ENCODE measurements at places on chromosomes 6 and 20.

DNA sequence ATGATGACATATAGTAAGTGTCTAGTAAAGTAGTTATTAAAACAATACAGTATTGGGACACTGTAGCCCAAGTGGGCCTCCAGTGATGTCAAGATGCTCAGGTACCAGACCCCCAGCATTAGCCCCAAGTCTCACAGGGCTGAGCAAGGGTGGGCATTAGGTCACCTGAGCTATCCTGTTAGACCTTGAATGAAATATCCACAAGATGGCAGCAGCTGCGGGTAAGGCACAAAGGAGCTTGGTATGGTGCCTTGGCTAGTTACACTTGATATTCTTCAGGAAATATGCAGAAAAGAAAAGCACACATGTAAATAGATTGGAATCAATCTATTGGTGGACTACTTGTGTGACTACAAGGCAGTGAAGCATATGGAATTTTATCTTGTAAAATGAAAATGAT lies 701.8 kb upstream of the ADGRB3 start:
- no peaks in the 10 kb centered on the region for H3K36me3 ChIP-seq
- no peak overlapping the region for H3K4me3 ChIP-seq
- no peaks in the 10 kb centered on the region for H3K27me3 ChIP-seq
- H3K4me1 ChIP-seq = no peaks in the 10 kb centered on the region
- DNase-seq = no peak
- no peak overlapping the region for H3K27ac ChIP-seq

- H3K27ac ChIP-seq = peak within 1 kb of the TSS; percentile 82
- peaks cover 30% of the 10 kb centered on the region for H3K4me1 ChIP-seq
- H3K36me3 ChIP-seq = no peaks in the 10 kb centered on the region
Measured at GRCh38 chr6:12289933-12290820, at the start of gene EDN1. Gene EDN1, plus strand, starts transcription at chr6:12290361. Its CDS starts 269 bp downstream, at chr6:12290630.

DNA sequence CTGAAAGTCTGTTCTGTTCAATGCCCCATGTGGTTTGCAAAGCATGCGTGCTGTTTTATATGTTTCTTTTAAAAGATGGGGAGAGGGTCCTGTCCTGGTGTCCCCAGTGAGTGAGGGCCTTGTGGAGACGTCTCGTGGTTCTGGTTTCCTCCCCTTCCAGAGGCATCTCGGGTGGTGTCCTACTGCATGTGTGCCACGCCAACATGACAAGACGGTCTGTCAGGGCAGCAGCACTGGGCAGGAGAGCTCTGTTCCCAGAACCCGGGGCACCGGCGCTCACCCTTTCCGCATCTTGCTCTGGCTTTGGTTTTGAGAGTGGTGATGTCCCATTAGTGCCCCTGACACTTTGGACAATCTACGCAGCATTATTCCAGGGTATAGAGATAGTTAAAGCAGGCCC lies 275.6 kb downstream of the CDH4 start:
- no peaks in the 10 kb centered on the region for H3K36me3 ChIP-seq
- peak; percentile 73 for DNase-seq
- H3K27me3 ChIP-seq = no peaks in the 10 kb centered on the region

DNA sequence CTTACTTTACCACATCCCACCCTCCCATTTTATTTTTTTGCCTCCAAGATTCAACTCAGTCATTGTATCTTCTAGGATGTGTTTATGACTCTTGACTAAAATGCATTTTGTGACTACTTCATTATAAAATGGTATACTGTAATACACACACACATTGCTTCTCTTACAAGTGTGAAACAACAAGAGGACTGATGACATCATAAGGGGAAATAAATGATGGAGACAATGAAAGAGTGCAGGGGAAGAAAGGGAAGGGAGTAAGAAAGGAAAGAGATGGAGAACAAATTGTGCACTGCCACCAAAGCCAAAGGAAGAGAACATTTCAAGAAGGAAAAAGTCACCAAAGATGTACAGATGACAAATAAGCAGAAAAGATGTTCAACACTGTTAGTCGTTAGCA lies 102.6 kb downstream of the CD164 start:
- no peaks in the 10 kb centered on the region for H3K4me1 ChIP-seq
- H3K4me3 ChIP-seq = no peak overlapping the region
- no peak overlapping the region for H3K27ac ChIP-seq
- no peak for DNase-seq
- no peaks in the 10 kb centered on the region for H3K36me3 ChIP-seq

GRCh38 chr20:32396646-32397160 lies 38.6 kb downstream of the ASXL1 start:
- H3K36me3 ChIP-seq = peaks cover 2% of the 10 kb centered on the region
- no peak overlapping the region for H3K4me3 ChIP-seq
- no peak for DNase-seq
- H3K27me3 ChIP-seq = no peaks in the 10 kb centered on the region

GRCh38 chr20:58188527-58188926 lies 39.9 kb downstream of the ANKRD60 start:
- no peak overlapping the region for H3K4me3 ChIP-seq
- DNase-seq = no peak
- no peak overlapping the region for H3K27ac ChIP-seq

DNA sequence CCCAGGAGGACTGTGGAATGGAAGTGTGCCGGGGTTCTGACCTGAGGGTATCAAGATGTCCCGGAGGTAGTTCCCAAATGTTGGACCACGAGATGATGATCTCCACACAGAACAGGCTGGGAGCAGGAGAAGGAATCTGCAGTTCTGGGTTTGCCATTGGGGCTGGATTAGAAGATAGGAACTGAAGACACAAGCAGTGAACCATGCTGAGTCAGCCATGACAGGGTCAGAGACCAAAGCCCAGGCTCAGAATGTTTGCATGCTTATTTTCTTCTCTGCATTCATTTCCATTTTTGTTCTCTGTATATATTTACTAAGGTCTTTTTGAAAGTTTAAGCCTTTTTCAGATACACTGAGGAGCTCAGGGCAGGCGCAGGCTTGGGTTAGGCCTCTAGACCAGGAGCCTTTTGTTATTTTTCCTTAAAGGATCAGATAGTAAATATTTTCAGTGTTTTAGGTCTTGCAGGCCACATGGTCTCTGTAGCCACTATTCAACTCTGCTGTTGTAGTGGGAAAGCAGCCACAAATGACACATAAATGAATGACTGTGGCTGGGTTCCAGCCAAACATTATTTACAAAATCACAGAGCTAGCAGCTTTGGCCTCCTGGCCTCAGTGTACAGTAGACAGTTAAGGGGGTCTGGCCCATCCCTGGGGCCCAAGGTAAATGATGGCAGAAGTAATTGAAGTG lies 28.5 kb downstream of the SLC35D3 start:
- H3K4me3 ChIP-seq = no peak overlapping the region
- no peak overlapping the region for H3K27ac ChIP-seq
- DNase-seq = no peak
- no peaks in the 10 kb centered on the region for H3K27me3 ChIP-seq
- H3K36me3 ChIP-seq = no peaks in the 10 kb centered on the region
- H3K4me1 ChIP-seq = no peaks in the 10 kb centered on the region

GRCh38 chr20:38659597-38659880 lies 57.9 kb downstream of the ARHGAP40 start:
- H3K36me3 ChIP-seq = no peaks in the 10 kb centered on the region
- H3K4me1 ChIP-seq = no peaks in the 10 kb centered on the region
- no peak overlapping the region for H3K4me3 ChIP-seq
- peaks cover 9% of the 10 kb centered on the region for H3K27me3 ChIP-seq

DNA sequence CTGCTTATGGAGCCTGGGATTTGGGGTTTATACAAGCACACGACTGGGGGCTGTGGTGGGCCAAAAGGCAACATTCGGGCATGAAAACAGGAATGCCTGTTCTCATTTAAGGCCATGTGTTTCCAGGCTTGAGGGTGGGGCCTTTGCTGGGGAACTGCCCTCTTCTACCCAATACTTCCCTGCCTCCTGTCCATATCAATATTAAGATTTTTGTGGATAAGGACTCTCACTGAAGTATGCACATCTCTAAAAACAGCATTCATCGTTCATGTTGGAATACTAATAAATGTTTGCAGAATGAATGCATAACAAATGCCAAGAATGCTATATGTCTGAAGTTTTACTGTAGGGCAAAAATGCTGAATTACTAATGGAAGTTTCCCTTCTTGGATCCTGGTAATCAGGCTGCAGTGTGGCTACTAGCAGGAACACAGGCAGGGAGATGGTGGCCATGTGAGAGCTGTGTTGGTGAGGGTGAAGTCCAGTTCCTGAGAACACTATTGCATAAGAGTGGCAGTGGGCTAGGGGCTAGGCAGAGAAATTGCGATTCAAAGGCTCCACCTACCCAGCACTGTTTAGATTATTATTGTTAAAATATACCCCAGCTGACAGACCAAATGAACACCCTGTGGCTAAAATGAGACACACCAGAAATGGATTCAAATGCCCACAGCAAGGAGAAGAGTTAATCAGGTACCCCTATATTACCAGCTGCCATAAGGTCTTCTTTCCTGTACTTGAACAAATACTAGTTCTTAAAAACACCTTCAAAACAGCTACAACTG lies 644.3 kb downstream of the EPM2A start:
- H3K27me3 ChIP-seq = no peaks in the 10 kb centered on the region
- no peak overlapping the region for H3K4me3 ChIP-seq
- H3K4me1 ChIP-seq = peaks cover 1% of the 10 kb centered on the region
- no peak overlapping the region for H3K27ac ChIP-seq
- no peak for DNase-seq
- no peaks in the 10 kb centered on the region for H3K36me3 ChIP-seq

DNA sequence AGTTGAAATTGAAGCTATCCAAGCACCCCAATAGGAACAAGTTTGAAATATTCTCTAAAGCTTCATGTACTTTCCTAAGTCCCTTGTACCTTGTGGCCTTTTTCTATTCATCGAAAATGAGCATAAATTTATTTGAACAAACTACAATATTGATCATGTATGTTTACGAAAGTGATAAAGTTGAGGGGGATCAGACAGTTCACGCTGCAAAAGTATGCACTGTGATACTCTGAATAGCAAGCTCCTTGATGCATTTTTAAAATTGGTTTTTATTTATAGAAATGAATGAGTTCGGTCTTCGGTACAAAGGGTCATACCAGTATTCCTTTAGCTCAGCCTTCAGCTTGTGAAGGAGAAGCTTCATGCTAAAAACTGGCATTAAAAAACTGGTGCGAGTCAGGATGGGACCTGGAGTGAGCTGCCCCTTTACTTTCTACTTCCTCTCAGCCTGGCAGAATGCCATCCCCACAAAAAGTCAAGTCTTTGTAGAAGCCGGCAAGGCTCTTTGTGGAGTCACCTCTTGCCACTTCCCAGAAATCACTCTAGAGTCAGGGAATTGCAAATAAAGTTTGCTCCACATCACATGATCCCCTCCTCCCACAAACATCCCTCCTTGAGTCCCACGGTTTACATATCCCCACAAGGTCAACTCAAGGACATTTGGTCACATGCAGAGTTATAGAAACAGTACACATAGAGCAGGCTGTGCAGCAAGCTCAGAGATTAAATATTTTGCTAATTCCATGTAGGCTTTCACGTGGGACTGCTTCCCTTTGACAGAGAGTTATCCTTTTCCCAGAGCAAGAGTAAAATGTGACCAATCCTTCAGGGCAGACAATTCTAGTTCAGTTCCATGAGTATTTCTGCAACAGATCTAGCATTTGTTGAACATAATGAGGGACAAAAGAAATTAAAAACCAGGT lies 34.6 kb upstream of the ADGRF1 start:
- no peak for DNase-seq
- H3K27ac ChIP-seq = no peak overlapping the region
- no peaks in the 10 kb centered on the region for H3K27me3 ChIP-seq
- H3K4me3 ChIP-seq = no peak overlapping the region
- H3K4me1 ChIP-seq = no peaks in the 10 kb centered on the region

DNA sequence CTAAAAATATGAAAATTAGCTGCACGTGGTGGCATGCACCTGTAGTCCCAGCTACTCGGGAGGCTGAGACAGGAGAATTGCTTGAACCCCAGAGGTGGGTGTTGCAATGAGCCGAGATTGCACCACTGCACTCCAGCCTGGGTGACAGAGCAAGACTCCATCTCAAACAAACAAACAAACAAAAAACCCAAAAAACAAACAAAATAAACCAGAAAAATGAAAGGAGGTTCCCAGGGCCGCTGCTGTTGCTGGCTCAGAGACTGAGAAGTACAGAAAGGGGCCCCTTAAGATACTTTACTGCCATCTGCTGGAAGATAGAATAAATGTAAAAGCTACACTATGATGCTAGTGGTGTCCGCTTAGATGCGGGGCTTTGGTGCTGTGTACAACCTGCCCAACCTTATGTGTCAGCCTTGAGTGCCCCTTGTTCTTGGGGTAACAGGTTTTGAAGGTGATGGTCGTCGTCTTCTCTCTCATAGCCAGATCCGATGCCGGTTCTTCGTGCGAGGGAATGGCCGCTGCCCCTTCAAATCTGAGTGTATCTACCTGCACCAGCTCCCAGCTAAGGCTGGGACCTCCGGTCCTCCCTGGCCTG lies 2.8 kb upstream of the FANCE start:
- H3K4me1 ChIP-seq = peaks cover 21% of the 10 kb centered on the region
- no peak overlapping the region for H3K27ac ChIP-seq
- peaks cover 4% of the 10 kb centered on the region for H3K27me3 ChIP-seq
- DNase-seq = peak; percentile 95
- no peak overlapping the region for H3K4me3 ChIP-seq

- peaks cover 34% of the 10 kb centered on the region for H3K36me3 ChIP-seq
- H3K4me1 ChIP-seq = peaks cover 51% of the 10 kb centered on the region
- peak; percentile 74 for DNase-seq
- H3K27me3 ChIP-seq = no peaks in the 10 kb centered on the region
Measured at GRCh38 chr6:41939176-41939847, 2.3 kb downstream of the CCND3 start.
